Activated T-helper 9 cell treated with anti-CD3 and anti-CD28 coated beads, Interleukin-2, amount 50 U/mL, for 16 hours (primary cell): ENCODE measurements at places on chromosomes 11 and 22.

DNA sequence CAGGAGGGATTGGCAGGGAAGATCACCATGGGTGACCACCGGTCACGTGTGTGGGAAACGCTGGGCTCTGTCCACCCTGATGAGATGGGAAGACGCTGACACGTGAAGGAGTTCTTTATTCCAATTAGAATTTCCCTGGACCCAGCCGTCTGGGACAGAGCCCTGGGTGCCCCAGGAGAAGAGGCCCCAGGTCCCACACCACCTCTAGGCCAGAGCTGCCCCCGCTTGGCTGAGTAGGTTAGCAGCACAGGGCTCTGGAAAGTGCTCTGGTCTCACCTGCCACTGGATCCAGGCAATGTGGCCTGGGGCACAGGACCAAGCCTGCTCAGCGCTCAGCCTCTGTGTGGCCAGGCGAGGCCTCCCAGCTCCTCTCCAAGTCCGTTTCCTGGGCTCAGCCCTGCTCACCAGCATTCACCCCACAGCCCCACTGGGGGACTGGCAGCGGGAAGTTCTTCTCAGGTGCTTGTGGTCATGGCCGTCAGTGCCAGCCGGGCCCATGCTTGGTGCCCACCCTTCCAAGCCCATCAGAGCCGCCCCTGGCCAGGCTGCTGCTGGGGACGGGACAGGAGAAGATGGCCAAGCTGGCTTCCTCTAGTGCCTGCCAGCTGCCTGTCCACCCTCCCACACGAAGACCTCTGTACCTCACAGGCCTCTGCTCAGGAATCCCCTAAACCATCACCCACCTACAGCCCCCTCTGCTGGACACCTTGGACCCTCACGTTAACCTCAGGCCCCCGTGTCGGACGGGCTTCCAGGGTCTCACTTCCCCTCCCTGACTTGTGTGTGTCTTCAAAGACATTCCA, 62.5 kb upstream of the FGF3 start:
- DNase-seq = no peak

- no peak for DNase-seq
These were observed 73.2 kb upstream of the CLDN5 start for GRCh38 chr22:19597399-19597735.

GRCh38 chr11:86459682-86460460, 85.2 kb downstream of the CCDC81 start:
- no peak for DNase-seq

DNA sequence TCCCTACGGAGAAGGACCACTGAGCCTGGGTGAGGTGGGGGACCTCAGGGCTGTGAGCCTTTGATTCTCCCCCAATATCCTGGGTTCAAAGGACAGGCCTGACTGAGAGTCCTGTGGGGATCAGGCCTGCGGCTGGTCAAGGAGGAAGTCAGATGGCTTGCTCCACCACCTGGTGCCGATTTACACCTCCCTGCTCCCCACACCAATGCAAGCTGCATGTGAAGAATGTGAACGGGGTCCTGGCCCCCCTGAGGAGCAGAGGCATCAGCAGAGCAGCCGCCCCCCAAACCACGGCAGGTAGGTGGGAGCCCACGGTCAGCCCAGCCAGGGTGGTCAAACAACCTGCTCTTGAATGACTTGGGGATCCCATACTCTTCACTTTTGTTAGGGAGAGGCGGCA, 6.7 kb downstream of the ADAMTS8 start:
- DNase-seq = no peak

DNA sequence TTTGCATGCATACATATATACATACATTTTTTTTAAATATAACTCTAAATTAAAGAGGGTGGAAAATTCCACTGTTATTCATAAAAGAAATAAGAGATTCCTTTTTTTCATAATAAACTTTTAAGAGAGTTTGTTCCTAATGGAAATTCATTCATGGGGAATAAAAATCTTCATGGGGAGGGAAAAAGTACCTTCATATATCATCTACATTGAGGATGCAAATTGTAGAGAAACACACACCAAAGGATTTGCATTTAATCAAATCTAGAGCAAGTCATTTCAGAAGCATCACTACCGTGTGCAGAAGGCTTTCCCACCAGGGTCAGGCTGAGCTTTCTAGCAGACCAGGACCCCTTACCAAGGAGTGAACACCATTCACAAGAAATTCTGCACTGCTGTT, at the start of gene POU2AF2:
Gene POU2AF2 (plus strand): TSS at position 301 of the 400 bp plus-strand sequence. CDS start 129 bp downstream, outside the sequence.
- no peak for DNase-seq

DNA sequence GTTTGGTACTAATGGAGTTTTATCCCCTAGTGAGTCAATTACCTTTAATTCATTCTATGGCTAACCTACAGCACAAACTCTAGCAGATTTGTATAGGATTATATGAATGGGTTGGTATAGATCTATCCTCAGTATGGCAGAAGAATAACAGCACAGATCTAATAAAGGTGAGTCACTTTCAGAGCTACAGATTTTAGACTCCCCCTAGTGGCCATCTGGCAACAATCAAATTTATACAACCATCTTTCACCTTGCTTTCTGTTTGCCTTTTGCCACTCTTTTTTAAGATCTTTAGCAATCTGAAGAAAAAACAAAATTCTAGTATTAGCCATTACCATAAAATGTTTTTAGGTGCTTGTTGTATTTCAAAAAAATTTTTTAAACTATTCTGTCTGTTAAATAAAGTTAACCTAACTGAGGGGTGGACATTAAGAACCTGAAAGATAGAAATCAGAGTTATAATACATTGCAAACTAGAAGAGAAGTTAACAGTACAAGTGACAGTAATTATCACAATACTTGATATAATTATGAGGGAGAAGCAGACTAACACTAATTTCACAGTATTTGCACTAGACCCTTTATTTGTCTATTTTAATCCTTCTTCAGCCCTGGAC, 25.8 kb downstream of the DDIAS start:
- DNase-seq = no peak

DNA sequence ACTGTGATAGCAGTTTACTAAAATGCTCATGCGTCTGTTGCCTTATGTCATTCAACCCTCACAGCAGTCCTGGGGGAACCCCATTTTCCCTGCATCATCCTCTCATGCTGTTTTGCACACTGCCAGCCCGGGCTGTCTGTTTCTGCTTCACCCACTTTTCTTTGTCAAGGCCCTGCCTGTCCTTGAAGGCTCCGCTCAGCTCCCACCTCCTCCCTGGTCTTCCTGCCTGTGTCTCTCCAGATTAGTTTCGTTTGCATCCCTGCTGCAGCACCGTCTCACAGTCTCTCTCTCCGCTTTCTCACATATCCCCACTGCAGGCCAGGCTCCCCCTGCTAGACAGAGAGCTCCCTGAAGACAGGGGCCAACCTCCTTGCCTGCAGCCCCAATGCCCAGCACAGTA, 29.9 kb downstream of the SERPINH1 start:
- no peak for DNase-seq

- DNase-seq = no peak
These were observed 61.0 kb downstream of the BMAL1 start for GRCh38 chr11:13338427-13339069.

DNA sequence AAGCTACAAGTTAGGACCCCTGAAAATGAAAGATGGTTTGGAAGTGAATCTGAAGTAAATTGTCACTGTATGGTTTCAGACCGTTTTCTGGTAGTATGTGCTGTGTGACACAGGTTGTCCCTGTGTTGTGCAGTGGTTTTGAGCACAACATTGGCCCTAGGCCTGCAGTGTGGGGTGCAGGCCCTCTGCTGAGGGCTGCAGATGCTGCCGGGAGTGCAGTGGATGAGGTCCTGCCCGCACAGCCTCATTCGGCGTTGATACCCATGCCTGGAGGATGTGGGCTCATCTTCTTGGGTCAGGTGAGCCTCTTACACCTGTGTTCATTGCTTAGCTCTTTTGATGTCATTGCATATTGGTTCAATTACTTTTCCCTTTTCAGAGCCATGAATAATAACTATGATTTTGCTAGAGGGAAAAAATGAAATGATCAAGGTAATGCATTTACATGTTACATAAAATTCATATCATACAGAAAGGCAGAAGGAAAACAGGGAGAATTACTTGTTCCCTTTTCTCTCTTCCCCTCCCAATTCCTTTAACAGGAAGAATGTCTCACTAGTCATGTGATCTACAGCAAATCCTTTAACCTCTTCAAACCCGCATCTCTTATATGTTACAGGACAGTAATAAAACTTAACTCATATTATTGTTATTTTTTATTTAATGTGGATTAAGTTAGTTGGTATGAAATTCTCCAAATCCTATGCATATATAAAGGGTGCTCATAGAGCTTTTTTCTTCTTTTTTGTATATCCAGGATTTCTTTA, 48.7 kb downstream of the PTPRJ start:
- no peak for DNase-seq

DNA sequence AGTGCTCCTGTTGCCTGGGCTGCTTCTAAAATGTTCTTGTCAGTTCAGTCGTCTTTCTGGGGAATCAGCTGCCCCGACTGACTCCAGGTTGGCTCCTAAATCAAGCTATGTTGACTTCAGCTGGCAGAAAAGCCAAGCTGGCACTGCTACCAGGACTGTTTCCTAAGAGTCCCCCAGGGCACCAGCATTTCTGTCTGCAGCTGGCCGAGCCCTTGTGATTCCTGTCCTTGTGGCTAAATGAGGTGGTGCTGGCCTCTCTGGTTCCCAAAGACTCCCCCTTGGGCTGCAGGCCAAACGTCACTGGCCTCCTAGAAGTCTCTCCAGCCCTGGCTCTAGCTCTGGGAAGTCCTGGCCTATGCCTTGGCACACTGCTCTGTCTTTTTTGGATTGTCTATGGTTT, 31.1 kb downstream of the GRAMD1B start:
- DNase-seq = no peak

DNA sequence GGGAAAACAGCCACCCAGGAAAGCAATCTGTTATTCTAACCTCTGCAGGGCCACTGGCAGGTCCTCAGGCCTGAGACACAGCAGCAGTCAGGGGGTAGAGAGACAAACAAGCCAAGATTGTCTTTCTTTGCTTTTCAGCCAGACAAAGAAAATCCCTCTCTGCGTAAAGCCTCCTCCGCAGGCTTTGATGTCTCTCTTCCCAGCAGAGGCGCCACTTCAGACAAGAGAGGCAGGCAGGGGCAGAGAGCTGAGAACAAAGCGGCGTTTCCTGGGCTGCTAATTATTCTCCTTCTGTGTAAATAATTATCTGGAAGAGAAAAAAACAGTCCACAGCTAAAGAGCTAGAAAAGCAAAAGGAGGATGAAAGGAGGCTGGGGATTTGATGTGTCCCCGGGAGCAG, 102.7 kb upstream of the SEZ6L start:
- no peak for DNase-seq

DNA sequence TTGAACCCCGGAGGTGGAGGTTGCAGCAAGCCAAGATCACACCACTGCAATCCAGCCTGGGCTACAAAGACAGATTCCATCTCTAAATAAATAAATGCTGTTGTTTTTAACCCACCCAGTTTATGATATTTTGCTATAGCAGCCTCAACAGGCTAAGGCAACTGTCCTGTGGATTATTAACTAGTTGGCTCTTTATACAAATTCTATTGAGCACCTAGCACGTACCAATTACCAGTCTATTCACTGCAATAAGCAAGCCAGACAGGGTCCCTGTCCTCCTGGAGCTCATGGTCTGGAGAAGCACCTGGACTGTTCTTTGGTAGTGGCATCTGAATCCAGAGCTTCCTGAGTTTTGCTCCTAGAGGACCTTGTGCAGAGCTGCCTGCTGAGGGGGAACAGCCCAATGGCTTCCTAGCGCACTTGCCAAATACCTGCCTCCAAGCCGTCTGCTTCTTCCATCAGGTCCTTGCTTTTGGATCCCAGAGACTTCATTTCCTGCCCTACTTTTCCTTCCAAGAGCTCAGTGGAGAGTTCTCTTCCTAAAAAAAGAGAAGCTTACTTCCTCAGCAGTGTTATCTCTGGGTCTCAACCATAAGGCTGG, 49.9 kb upstream of the MICAL2 start:
- no peak for DNase-seq

GRCh38 chr11:61961570-61962212, 5.7 kb downstream of the FTH1 start:
- no peak for DNase-seq

- no peak for DNase-seq
These were observed 67.5 kb upstream of the NNMT start for GRCh38 chr11:114228435-114229411.

GRCh38 chr11:123740787-123741158, 687 bp downstream of the ZNF202 start:
- no peak for DNase-seq

DNA sequence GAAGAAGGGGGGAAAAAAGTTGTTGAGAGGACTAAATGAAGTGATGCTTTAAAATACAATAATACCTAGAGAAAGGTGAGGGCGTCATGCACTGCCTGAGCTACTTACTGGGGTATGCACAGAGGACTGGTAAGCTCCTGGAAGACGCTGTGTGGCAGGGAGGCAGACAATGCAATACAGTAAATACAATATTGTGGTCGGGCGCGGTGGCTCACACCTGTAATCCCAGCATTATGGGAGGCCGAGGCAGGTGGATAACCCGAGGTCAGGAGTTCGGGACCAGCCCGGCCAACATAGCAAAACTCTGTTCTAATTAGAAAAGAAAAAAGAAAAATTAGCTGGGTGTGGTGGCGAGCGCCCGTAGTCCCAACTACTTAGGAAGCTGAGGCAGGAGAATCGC, 683 bp upstream of the SYTL2 start:
- DNase-seq = no peak

DNA sequence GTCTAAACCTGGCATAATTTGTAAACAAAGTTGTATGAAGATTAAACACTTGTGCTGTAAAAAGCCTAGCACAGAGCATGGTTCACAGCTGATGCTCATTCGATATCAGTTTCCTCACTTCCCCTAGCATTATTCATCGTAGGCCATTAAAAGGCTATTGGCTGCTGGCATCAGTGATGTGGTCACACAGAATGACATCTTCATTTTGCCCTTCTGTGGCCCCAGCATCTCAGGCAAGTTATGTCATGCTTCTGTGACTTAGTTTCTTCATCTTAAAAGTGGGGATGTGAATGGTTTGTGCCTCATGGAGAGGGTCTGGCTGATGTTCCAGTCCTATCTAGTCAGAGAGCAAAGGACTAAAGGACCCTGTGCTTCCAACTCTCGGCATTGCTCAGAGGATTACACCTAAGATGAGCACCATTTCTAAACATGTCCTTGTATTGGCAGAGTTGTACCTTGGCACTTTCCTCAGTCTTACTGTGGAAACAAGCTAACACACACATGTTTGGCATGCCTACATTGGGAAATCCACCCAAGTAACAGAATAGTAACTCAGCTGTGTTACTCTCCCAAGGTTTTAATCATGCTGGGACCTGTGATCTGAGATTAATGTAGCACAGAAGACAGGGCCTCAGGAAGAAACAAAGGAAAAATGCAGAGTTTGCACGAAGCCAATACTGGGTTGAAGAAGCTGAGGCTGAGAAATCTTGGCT, 83.5 kb upstream of the OR9Q1 start:
- no peak for DNase-seq

- DNase-seq = no peak
These were observed 8.0 kb downstream of the SELENOM start for GRCh38 chr22:31099386-31099785.

GRCh38 chr11:103703437-103703836, 333.0 kb upstream of the DDI1 start:
- DNase-seq = no peak

- DNase-seq = no peak
These were observed 2.5 kb downstream of the TALDO1 start for GRCh38 chr11:749731-750130.

- no peak for DNase-seq
These were observed at the start of gene SRSF8 for GRCh38 chr11:95066716-95067038. Gene SRSF8, plus strand, starts transcription at chr11:95066919. Its CDS starts 308 bp downstream, at chr11:95067227.
